ENCODE measurements at places on chromosomes 3 and 15. TPM values are rescaled to one million over a fixed set of nuclear protein-coding genes. Genes with fewer than 3 reads are reported as not detected.

The SH3GL3 gene
- total RNA-seq = 2.1 TPM

- no peak for DNase-seq
Observed at GRCh38 chr15:45320581-45321205, 57.7 kb downstream of the GATM start.

- no peak for DNase-seq
Observed at GRCh38 chr15:75451202-75451673, 252 bp downstream of the SIN3A start.

- DNase-seq = no peak
Observed at GRCh38 chr3:66001626-66002025, 37.1 kb downstream of the MAGI1 start.

The CHRNA3 gene
- not detected for total RNA-seq

- DNase-seq = no peak
Observed at GRCh38 chr3:175357758-175358157, 498.6 kb downstream of the NAALADL2 start.

DNA sequence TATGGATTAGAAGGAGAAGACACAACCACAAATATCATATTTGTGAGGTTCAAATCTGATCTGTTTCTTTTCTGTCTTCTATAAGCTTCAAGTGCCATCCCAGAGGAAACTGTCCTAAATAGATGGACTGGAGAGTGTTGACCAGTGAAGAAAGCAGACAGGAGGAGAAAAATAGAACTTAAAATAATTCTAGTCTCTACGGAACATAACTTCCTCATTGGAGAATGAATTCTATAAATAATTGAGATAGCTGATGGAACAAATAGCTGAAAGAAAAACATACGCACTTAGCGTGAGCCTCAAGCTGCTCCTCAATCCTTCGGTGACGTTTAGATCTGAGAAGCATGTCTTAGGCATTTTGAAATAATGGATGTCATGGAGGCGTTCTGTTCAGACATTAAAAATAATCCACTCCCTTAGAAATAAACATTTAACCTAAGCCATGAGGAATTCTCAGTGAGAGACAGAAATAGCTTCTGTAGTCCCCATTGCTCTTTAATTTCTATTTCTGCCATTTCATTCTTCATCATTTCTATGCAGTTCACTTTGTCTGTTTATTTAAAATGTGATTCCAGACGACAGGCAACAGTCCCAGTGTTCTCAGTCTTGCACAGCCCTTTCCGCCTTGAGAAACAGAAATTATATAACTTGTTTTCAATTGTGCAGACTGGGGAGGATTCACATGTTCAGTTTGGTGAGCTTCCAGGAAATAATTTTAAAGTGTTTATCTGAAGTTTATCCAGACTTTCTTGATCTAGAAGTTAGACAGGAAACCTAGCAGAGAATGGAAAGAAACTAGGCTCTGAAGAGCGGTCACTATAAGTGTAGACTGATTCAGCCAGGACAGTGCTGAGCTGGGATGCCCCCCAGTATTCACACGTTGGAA is 97.3 kb downstream of the NR1D2 start:
- DNase-seq = peak; percentile 78

DNA sequence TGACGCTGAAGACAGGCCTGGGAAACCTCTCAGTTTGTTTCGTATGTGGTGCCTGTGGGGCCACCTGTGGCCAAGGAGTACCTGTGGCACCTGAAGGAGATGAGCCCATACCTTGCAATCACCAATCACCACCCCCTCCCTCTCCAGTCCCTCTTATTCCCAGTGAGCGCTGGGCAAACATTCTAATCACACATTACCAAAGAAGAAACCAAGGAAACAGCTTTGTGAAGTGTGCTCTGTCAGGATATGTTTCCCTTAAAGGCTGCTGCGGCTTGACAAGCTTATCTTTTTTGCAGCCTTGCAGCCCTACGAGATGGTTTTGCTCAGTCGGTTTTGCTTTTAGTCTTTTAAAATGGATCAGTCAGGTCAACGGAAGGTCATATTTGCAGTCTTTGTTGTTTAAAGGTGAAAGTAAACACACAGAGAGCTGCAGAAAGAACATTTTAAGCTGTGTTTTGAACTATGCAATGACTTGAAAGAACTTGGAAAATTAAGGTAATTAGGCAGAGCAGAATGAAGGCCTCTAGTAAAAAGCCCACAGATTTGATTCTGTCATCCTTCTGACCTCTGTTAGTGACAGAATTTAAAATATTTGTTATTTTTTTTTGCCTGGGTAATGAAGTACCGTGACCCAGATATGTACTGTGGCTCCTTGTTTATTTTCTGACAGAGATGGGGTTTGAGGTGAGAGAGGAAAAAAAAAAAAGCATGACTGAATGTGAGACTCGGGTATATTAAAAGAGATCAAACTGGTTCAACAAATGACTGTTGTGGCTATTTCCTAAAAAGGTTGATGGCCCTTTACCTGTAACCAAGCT is 461.4 kb downstream of the NSUN3 start:
- DNase-seq = no peak

The SAMMSON gene
- total RNA-seq = not detected

- DNase-seq = peak; percentile 81
Observed at GRCh38 chr15:71596672-71597071, 213.7 kb upstream of the NR2E3 start.

GRCh38 chr15:36831904-36832287 is 252.5 kb downstream of the CDIN1 start:
- DNase-seq = peak; percentile 43

DNA sequence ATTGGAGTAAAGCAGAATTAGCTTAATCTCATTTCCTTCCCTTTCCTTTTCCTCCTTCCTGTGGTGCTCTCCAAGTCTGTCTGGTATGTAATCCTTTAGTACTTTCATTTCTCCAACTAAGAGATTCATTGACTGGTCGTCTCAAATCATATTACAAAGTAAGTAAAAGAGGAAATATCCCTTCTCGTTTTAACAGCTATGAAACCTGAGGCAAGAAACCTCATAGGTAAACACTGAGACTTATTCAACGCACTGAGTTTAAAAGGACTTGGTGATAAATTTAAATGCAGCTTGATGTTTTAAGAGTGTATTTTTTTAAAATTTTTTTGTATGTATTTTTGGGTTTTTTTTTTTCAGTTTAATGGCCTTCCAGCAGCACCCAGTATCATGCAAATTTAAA is 117.2 kb upstream of the LRRC3B start:
- DNase-seq = no peak

- DNase-seq = no peak
Observed at GRCh38 chr3:13963137-13963886, 83.4 kb upstream of the WNT7A start.

DNA sequence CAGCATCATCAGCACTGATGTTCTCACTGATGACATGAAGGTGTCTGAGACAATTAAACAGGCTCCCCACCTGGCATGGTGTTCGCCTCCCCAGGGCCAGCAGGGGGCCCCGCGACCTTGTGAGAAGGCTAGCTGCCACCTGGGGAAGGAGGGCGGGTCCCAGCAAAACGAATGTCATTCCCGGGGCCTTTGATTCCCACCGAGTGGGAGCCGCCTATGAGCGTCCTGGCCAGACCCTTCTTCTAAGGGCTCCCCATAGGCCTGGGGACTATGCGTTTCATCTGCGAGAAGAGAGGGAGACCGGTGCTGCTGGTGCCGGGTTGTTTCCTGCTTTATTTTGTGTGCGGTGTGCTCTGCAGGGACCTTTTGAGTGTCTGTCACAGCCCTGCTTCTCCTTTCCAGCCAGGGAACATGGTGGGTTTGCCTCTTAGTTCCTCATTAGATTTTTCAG is 20.5 kb upstream of the MINDY4B start:
- no peak for DNase-seq

- DNase-seq = no peak
Observed at GRCh38 chr3:7709376-7710082, 792.1 kb upstream of the LMCD1 start.

DNA sequence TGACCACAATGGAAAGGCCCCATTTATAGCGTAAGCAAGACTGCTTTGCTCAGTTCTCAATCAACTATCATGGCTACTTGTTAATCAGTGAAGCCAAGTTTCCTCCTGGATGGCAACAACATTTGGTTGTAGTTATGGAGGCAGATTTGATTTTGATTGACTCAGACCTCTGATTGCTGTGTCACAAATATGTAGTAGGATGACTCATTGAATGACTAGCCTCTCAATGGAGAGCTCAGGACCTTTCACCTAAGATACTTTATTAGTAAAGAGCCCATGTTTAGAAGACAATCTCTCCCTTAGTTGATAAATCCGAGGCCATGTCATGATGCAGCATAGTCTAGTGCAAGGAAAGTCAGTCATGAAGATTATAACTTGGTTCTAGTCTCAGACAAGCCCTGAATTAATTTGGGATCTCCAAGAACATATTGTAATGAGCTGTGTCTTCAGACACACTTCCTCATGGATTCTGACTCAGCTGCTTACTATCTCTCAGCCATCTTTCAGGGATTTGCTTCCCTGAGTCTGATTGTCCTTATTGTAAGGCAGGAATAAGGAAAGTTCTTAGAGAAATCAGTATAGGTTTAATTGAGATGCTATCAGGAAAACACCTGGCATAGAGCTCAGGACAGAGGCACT is 397.4 kb upstream of the TMCO5A start:
- DNase-seq = no peak

The PRTG gene
- total RNA-seq = 0.45 TPM

DNA sequence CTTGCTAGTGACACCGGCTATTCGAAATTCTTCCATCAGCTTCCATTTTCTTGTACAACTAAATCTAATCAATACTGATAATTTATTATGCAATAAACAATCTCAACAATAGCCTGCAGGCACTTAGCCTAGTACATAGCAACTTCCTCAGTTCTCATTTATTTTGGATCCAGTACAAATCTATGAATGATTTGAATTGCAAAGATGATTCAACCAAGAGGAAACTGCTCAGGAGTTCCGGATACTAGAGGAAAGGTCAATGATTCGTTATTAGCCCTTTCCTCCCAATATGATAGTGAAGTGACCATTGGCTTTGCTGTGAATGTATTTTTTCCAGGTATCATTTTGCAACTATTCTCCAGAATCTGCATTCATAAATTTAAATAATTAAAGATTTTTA is 827.0 kb downstream of the CADM2 start:
- DNase-seq = no peak

The NR2C2 gene
- total RNA-seq = 13.0 TPM

GRCh38 chr3:69200384-69201068 is 78.1 kb upstream of the LMOD3 start:
- DNase-seq = peak; percentile 49

The GOLGA8G gene
- not detected for total RNA-seq

- DNase-seq = no peak
Observed at GRCh38 chr3:45212095-45212468, 14.0 kb downstream of the TMEM158 start.

DNA sequence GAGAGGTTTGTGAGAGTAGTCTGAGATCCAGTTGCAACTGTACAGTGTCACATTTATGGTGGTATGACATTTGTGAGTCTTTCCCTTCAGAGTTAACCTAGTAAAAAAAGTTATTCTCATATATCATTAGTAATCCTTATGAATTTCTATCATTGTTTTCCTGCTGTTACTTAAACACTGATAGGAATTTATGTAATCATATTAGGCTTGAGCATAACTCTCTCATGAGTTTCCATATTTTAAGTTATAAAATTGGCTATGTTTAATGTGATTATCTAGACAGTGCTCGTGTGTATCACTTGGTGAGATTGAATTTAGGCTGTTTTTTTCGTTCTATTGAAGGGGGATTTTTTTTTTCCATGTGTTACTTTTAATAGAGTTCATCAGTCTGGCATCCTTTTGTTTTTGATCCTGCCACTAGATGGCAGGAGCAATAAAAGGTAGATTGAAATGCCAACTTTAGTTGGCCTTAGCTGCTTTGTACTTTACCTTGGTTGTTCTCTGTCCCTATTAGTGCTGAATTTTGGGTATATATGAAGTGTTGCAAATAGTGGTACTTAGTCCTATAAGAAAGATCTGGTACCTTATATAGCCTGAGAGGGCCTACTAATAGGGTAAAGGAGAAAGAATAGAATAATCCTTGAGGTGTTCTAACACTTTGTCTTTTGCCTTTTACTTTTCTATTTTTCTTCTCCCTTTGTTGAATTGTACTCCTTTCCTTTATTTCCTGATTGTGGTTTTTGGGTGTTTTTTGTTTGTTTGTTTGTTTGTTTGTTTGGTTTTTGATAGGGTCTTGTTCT is 17.9 kb downstream of the STT3B start:
- peak; percentile 46 for DNase-seq

DNA sequence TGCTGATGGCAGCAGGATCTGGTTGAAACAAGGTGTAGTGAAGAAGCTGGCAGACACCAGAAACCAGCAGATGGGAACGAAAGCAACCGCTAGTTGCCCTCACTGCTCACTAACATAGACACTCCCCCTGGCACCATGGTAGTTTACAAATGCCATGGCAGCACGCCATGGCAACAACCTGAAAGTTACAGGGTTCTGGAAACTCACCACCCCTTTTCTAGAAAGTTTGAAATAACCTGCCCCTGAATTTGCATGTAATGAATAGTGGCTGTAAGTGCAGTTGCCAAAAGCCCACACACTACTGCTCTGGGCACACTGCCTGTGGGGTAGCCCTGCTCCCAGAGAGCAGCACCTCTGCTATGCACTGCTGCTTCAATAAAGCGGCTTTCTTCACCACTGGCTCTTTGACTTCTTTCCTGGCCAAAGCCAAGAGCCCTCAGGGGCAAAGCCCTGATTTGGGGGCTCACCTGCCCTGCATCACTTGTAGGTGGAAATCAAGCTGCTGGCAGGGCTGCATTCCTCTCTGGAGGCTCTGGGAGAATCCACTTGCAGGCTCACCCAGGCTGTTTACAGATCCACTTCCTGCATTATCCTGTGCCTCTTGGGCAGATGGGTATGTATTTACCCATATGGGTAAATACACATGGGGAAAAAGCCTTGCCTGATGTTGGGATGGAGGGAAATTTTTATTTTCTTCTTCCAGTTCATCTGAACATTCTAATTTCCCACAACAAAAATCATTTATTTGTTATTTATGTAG is 2.0 kb upstream of the GP9 start:
- no peak for DNase-seq

- no peak for DNase-seq
Observed at GRCh38 chr3:29545615-29546014, 264.7 kb downstream of the RBMS3 start.

DNA sequence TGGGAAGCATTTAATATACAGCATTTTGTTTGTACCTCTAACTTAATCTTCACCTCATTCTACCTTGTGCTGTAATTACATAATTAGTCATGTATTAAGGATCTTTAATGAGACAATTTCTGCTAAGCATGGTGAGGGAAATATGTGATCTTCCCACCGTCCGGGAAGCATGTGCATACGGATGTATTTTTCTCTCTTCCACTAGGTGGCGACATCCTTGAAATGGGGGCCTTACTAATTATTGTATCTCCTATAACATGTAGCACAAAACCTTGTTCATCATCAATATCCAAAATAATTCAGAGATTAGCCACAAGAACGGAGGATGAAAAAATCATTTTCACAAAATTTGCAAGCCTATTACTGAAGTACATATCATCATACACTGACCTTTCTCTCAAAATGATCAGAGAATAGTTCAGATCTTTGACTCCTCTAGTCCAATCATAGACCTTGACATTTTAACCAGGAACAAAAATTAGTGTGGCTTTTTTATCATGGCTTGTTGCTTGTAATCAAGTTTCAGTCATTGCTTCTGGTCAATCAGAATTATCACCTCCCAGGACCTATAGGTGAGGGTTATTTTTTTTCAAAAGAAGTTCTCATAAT is 148.9 kb upstream of the GBE1 start:
- DNase-seq = peak; percentile 50

- peak; percentile 70 for DNase-seq
Observed at GRCh38 chr3:46400000-46400734, 6.7 kb downstream of the CCR5AS start.
